Renal cortical epithelial cell (primary cell): ENCODE measurements at places on chromosomes 12 and 14.

- no peak for DNase-seq
These were observed 7.0 kb downstream of the FZD10 start for GRCh38 chr12:130169256-130169655.

GRCh38 chr14:24846261-24846660 lies 203.7 kb downstream of the STXBP6 start:
- DNase-seq, result no peak

DNA sequence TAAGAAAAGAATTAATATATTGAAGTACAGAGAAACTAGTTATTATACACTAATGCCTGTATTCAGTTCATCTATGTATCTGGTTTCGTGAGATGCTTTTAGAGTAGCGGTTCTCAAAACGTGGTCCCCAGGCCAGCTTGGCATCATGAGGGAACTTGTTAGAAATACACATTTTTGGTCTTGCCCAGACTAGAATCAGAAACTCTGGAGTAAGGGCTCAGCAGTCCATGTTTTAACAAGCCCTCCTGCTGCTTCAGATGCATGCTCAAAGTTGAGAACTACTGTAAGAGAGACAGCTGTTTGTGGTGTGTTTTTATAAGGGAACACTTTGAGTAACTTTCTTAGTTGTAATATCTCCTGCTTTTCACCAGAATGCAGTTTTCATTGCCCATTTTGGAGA lies 18.1 kb downstream of the GPATCH2L start:
- no peak for DNase-seq

DNA sequence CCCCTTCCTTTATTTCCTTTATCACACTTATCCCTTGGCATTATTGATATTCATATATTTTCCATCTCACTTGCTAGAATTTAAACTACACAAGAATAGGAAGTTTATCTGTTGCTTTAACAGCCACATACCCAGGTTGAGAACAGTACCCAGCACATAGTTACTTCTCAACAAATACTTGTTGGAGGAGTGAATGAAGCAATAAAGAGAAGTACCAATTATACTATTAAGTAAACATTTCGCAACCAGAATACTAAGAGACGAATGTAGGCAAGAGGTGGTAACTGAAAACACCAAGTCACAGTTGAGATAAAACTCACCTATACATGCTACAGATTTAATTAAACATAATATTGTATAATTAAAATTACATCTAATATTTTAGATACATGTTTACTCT lies 110.9 kb downstream of the FSCB start:
- peak; percentile 1 for DNase-seq

- DNase-seq, result no peak
These were observed 23.2 kb upstream of the BMAL2 start for GRCh38 chr12:27309293-27309994.

- no peak for DNase-seq
These were observed 115.3 kb downstream of the ZNF664 start for GRCh38 chr12:124088217-124088907.

DNA sequence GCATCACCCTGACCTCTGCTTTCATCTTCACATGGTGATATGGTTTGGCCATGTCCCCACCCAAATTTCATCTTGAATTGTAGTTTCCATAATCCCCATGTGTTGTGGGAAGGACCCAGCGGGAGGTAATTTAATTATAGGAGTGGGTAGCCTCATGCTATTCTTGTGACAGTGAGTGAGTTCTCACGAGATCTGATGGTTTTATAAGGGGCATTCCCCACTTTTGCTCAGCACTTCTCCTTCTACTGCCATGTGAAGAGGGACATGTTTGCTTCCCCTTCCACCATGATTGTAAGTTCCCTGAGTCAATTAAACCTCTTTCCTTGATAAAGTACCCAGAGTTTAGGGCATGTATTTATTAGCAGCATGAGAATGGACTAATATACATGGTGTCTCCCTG lies 38.2 kb downstream of the TMBIM6 start:
- no peak for DNase-seq

GRCh38 chr12:105166736-105167135 lies 59.2 kb downstream of the WASHC4 start:
- no peak for DNase-seq

- no peak for DNase-seq
These were observed 195.2 kb downstream of the APAF1 start for GRCh38 chr12:98840325-98840724.

DNA sequence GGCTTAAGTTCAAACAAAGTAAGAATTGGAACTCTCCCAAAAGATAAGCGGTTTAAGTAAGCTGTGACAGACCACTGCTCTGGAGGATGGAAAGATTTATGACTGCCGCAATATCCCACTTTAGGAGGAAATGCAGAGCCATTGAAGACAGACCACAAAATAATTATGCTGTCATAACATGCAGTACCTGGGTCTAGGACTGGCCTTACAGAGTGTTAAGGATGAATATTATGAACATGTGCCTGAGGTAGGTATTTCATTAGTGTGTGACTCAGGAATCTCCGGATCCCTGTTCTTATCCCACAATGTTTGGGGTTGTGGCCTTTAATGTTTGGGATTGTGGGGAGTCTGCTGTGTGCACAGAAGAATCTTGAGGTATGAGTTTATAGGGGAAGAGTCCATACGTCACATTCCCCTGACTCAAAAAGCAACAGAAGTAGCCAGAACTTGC lies 114.9 kb downstream of the SAMD4A start:
- no peak for DNase-seq

GRCh38 chr14:81434230-81434629 lies 34.1 kb upstream of the STON2 start:
- no peak for DNase-seq

DNA sequence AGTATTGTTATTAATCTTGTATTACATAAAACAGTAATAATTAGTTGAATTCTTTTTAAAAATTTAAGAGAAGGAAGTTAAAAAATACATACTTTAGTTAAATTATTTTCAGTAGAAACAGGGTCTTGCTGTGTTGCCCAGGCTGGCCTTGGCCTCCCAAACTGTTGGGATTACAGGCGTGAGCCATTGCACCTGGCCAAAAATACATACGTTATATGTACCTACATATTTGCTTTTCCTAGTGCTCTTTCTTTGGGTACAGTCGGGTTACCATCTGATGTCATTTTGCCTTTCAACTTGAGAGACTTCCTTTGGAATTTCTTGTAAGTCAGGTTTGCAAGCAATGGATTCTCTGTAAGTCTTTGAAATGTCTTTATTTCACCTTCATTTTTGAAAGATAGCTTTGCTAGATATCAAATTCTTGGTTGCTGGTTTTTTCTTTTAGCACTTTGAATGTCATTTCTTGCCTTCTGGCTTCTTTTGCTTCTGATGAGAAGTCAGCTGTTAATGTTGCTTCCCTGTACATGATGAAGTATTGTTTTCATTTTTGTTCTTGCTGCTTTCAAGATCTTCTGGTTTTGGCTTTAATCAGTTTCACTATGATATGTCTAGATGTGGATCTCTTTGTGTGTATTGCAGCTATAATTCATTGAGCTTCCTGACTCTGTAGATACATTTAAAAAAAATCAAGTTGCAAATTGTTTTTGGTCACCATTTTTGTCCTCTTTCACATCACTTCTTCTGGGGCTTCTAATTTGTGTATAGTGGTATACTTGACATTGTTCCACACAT lies 84.4 kb downstream of the SPATS2 start:
- DNase-seq, result no peak

DNA sequence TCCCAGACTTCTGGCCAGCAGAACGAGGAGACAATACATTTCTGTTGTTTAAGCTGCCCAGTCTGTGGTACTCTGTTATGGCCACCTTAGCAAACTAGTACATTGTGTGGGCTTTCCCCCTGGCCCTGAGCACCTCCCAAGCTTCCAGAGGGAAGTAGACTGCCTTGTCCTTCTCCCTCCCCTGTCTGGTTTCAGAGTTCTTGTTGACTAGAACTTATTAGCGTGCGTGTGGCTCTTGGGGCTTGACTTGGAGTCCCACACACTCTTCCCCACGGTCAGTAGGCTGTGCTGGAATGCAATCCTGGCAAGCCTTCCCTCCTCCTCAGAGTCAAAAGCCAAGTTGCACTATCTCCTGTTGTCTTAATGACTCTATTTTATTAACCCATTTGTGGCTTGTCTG lies 27.7 kb downstream of the FBLN5 start:
- no peak for DNase-seq

- DNase-seq, result no peak
These were observed 6.5 kb downstream of the NOXRED1 start for GRCh38 chr14:77416836-77417235.

- peak; percentile 90 for DNase-seq
These were observed 20.9 kb downstream of the ISCA2 start for GRCh38 chr14:74514471-74514941.

DNA sequence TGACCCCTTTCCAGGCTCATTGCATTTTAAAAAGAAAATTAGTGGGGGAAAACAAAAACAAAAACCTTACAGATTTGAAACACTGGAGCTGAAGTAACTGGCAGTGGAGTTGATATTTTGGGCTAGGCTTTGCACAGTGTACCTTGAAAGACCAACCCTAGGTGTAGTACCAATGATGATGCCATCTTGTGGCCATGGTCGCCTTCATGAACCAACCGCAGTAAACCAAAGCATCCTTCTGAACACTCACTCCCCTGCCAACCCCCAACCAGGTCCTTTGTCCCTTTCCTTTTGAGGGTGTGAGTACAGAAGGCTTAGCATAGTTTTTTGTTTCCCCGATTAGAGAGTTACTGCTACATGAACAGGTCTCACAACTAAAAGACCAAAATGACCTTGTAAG lies 5.9 kb downstream of the TOMM20L start:
- no peak for DNase-seq
